ENCODE measurements at places on chromosomes 12 and 14.
A peak's percentile ranks its signal among the peaks of the same experiment; 100 is the strongest.

GRCh38 chr14:102824832-102825231 is 47.6 kb downstream of the TRAF3 start:
- peak; percentile 86 for DNase-seq

GRCh38 chr12:52120951-52121823 is 41.7 kb downstream of the SMIM41 start:
- DNase-seq, result peak; percentile 53

GRCh38 chr12:12946686-12947355 is 5.1 kb downstream of the GPRC5D start:
- no peak for DNase-seq

DNA sequence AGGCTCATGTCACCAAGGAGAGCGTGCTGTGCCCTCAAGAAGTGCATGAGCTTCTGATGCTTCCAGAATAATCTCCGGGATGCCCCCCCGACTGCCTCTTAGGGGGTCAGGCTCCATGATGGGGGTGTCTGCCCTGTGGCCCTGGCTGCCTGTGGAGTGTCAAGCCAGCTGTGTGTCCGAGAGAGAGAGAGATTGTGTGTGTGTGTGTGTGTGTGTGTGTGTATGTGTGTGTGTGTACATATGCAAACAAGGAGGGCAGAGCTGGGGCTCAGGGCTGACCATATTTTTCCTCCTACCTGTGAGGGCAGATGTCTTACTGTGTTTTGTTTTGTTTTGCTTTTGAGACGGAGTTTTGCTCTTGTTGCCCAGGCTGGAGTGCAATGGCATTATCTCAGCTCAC is 5.6 kb upstream of the ALDH2 start:
- no peak for DNase-seq

GRCh38 chr12:116441292-116441691 is 117.9 kb upstream of the MAP1LC3B2 start:
- DNase-seq, result peak; percentile 30

GRCh38 chr12:67797185-67797741 is 148.7 kb downstream of the DYRK2 start:
- peak; percentile 57 for DNase-seq

DNA sequence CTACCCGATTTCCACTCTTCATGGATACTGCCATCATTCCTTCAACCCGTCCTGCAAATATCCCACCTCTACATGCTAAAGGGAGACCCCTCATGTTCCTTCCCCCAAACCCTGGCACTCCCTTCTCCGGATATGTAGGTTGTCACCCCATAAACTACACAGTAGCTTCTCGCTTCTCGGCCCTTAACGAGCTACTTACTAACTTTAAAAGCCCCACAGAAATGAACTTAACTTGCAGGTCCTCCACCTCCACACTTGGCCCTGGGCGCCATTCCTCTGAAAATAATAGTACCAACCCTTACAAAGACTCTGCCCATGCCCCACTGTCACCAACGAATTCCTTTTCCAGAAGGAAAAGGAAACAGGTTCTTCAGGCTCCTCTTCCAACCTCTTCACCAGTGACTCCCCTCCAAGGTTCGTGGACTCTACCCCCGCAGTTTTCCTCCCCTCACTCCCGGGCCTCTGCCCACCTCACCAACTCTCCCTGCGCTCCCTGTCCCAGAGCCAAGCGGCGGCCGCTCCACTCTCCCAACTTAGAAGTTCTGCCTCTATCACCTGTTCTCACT is 1.2 kb downstream of the SPPL3 start:
- DNase-seq, result no peak

GRCh38 chr12:102298022-102298421 is 100.4 kb upstream of the PMCH start:
- DNase-seq, result peak; percentile 69

GRCh38 chr12:105832806-105833205 is 305.9 kb downstream of the NUAK1 start:
- no peak for DNase-seq

- DNase-seq, result peak; percentile 95
Observed at GRCh38 chr12:18747895-18748294, 10.0 kb downstream of the CAPZA3 start.

GRCh38 chr14:67996235-67996634 is 176.7 kb downstream of the RAD51B start:
- no peak for DNase-seq

DNA sequence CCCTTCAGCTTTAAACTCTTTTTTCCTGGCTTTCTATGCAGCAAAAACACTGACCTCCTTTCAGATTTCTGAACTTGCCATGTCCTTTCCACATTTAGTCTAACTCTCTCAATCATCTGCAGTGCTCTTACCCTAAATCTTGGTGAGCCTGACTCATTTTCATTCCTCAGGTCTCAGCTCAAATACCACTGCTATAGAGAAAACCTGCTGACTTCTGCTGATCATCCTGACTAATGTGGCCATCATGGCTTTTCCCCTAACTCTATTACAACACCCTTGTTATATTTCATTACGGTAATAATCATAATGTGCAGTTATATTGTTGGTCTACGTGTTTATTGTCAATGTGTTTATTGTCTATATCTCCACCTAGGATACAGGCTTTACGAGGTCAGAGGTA is 207.3 kb upstream of the OR4E1 start:
- DNase-seq, result no peak

DNA sequence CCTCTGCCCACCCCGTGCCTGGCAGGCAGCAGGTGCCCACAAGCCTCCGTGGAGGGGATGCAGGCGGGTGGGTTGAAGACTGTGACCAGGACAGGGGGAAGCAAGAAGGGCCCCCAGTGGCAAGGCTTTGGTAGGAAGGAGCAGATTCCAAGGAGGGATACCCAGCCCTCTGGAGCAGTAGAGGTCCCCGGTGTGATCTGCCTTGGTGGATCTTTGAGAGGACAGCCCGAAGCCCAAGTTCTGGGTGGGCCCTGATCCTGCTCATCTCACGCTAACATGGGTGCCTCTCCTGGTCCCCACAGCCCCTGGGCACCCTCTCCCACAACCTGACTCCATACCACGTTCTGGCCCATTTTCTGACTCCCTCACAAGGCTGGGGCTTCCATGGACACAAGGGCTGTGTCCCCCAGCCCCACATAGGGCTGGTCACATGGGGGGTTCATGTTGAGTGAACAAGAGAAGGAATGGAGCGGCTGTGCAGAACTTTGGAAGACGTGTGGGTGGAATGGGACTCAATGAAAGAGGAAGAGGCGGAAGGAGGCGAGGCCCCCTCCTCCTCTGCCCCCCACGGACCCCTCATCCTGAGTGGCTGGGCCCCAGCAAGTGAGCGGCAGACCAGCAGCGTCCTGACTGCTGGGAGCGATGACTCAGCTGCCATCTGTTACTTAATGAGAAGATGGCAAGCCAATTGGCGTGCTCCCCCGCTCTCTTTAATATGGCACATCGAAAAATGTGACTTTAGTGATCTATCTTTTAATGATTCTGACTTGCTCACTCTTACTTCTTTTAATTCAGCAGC is 77.0 kb upstream of the BCL11B start:
- DNase-seq, result no peak

GRCh38 chr12:70756118-70756517 is 118.9 kb upstream of the PTPRB start:
- DNase-seq, result peak; percentile 20

DNA sequence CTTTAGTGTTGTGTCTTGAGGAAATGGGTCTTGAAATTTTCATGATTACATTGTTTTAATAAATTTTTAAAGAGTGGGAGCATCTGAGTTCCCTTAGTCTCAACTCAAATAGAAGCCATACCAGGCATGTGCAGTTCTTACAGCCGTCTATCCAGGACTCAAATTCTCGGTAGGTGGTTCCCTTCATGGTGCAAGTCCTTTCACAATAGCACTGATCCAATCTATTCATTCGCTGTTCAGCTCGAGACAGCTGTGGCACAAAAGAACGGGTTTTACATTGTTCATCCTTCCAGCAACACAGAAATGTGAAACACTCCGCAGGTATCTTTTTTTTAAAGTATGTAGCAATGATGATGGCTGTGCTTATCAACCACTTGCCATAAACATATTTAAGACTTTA is 100.2 kb downstream of the NELL2 start:
- no peak for DNase-seq

DNA sequence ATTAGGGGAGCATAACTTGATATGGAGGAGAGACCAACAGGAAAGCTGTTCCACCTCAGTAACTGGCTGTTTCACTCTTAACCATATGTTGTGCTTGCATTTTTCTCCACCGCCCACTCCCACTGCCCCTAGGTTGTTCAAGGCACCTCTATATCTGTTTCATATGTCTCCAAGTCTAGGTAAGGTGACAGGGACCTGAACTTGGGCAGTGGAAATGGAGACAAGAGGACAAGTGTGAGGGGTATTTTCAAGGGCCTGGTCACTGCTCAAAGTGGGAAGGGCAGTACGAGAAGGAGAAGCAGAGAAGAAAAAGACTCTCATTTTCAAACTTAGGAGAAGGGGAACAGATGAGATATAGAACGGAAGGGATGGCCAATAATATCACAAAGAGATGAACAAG is 3.1 kb downstream of the SLC38A1 start:
- no peak for DNase-seq

DNA sequence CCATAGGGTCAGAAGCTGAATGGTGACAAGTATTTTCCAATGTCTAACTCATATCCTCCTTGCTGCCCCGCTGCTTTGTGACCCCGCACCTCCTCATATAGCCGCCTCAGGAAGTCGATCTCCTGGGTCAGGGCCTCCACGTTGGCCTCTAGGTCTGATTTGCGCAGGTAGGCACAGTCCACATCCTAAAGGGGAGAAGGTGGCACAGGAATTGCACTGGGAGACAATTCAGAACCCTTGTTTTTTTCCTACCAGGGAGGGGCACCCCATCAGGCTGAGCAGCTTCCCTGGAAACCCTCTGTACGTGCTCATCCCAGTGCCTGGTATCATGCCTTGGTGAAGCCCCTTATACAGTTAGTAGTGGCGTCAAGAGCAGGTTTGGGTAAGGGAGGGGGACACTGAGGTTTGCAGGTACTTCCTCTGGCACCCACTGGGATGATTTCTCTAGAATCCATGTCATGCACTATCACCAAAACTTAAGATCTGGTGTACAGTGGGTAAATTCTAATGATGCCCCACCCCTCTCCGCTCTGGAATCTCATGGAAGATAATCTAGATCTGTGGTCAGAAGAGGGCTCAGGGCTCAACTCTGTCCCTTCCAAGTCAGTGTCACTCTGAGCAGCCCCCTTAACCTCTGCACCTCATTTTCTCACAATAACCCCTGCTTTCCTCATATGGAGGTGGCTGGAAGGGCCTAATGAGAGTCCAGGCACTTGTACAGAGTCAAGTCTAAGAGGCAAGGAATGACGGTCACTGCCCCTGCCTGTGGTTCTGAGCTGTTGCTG is 20.1 kb upstream of the KRT86 start:
- no peak for DNase-seq

DNA sequence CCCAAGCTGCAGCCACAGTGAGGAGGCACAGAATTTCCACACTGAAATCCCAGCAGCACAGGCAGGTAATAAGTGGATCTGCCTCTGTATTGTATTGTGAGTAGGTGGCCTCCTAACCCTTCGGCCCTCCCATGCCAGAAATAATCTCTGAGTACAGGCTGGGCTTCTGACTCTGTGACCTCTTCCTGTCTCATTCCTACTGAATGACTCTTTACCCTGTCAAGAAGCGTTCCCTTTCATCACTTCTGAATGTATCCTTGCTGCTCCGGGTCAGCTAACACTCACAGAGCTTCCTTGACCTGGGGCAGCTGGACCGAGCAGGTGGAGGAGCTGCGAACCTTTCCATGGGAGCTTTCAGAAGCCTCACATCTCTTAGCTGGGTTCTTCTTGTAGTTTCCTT is 119.6 kb downstream of the SLC8A3 start:
- no peak for DNase-seq

DNA sequence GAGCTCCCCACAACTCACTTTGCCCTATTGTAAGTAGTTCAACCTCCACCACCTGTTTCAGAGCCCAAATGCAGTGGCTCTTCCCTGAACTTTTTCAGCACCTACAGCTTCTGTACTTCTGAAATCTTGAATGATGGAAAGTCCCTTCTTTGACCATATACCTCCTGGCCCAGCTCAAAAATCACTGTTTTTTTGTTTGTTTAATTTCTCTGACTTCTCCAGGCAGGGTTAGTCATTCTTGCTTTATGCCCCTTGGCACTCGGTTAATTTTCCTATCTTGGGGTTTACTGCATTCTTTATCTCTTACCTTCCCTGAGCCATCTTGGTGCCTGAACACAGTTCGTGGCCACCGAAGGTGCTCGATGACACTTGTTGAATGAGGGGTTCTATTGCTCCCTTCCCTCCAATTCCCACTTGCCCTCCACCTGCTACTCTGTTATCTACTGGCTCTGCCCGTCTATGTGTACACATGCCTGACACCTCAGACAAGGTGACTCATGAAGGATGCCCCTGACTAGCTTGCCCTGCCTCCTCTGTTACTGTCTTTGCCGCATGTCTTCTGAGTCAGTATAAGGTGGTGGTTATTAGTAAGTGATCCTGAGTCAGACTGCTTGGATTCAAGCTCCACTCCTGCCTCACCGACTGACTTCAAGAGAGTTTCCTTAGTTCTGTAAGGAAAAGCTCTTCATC is 4.4 kb downstream of the AMHR2 start:
- peak; percentile 97 for DNase-seq

DNA sequence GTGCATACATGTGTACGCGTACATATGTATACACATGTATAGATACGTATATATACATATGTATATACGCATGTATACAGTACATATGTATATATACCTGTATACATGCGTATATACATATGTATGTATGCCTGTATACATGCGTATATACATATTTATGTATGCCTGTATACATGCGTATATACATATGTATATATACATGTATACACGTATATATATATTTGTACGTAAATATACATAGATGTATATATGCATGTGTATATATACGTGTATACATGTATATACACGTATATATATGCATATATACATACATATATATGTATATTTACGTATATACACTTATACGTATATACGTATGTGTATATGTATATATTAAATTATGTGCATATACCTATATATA is 93.9 kb upstream of the ABCD2 start:
- DNase-seq, result no peak

DNA sequence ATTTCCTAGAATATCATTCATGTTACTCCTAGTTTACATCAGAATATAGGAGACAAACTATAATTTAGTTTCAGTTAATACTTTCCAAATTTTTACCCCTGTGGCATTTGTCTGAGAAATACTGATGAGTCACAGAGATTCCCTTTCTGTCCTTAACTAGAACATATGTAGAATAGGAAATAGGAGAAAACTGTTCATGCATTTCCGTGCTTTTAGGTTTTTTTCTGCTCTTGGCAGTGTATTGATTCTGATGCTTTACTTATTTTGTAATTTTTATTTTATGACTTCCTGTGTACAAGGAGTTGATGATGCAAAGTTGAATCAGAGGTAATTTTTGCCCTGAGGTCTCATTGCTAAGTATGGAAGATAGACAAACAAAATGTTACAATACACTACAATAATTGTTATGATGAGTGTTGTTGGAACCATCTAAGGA is 23.0 kb downstream of the MNAT1 start:
- peak; percentile 74 for DNase-seq

DNA sequence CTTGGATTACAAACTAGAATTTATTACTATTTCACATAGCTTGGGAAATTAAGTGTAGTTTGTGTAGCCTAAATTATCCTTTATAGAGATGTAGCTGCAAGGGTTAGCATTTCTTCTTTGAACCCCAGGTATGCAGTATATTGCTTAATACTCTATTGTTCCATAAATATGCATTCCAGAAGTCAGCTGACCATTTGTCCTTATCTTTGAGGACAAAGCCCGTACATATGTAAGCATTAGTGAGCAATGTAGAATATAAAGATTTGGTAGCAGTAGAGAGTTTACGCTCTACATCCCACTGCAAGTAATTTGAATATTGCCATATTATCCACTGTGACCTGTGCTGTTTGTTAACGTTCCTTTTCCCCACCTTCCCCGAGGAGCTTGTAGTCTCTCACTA is 26.9 kb downstream of the PPM1A start:
- no peak for DNase-seq

All from IMR-90 (cell line).